MG63 (cell line): ENCODE measurements at places on chromosomes 16 and 17.
A peak's percentile ranks its signal among the peaks of the same experiment; 100 is the strongest.

DNA sequence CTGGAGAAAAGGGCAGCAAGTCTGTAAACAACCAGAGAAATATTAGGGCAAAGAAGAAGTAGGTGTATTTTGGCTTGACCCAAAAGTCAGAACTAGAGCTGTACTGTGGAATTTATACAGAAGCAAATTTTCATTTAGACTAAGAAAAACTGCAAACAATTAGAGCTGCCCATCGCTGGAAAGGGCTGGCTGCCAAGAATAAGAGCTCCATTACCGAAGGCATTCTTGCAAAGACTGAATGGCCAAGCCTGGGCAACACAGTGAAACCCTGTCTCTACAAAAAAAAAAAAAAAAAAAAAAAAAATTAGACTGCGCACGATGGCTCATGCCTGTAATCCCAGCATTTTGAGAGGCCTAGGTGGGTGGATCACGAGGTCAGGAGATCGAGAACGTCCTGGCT, 53.9 kb upstream of the TMC5 start:
- DNase-seq = no peak

- DNase-seq = no peak
Measured at GRCh38 chr17:54902611-54903010, 2.0 kb downstream of the TOM1L1 start.

GRCh38 chr17:62601471-62601870, 26.0 kb upstream of the MRC2 start:
- DNase-seq = no peak

- peak; percentile 97 for DNase-seq
Measured at GRCh38 chr17:64679710-64680216, 17.7 kb upstream of the SMURF2 start.

- no peak for DNase-seq
Measured at GRCh38 chr17:43011728-43012472, 5.3 kb downstream of the IFI35 start.

DNA sequence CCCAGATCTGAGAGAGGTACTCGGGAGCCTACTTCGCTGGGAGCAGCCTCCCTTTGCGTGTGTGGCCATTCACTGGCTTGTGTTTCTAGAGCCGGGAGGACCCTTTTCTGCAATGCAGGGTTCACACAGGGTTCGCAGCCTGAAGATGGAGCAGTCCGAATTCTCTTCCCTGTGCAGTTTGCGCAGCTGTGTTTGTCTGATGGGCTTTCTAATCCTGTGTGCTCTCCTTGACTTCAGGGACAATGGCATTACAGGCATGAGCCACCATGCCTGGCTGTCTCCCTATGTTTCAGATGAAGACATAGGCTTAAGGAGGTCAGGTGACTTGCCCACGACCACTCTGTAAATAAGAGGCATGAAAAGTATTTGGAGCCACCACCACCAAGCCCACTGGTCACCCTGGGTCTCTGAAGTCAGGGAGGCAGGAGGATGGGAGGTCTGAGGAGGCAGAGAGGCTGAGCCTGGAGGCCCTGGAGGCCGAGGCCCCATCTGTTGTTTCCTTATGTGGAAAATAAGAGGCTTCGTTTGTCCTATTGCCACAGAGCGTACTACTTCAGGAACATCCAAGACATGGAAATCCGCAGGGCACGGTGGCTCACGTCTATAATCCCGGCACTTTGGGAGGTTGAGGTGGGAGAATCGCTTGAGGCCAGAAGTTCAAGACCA, 5.0 kb upstream of the STH start:
- no peak for DNase-seq

- DNase-seq = no peak
Measured at GRCh38 chr16:30088237-30088831, 3.4 kb downstream of the TBX6 start.
